ENCODE measurements at places on chromosomes 3 and 15.
A peak's percentile ranks its signal among the peaks of the same experiment; 100 is the strongest.

DNA sequence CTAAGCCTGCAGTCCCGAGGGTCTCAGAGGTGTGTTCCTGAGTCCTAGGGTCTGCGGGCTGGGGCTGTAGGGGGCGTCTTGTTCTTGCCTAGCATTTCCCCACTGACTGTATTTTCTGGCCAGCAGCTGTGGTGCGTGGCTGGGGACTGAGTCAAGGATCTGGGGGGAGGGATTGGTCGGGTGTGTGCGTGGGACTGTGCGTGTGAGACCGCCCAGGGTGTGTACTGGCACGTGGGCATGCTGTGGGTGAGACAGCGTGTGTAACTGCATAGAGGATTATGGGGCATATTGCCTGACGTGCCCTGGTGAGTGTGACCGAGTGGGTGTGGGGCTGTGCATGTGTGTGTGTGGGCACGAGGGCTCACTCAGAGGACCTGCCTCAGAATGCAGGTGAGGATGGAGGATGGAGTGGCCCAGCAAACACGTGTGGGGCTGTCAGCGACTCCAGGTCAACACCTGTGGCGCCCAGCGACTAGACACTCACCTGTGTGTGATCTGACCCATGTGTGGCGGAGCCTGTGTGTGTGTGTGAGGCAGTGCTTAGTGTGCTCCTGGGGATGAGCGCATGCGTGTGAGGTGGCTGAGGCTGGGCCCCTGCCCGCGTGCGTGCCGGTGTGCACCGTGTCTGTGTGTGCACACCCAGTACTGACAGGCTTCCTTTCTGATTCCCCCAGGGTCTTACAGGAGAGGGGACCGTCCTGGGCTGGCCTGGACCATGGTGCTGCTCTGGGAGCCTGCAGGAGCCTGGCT is 20.9 kb downstream of the FBLN2 start:
- DNase-seq, result no peak

DNA sequence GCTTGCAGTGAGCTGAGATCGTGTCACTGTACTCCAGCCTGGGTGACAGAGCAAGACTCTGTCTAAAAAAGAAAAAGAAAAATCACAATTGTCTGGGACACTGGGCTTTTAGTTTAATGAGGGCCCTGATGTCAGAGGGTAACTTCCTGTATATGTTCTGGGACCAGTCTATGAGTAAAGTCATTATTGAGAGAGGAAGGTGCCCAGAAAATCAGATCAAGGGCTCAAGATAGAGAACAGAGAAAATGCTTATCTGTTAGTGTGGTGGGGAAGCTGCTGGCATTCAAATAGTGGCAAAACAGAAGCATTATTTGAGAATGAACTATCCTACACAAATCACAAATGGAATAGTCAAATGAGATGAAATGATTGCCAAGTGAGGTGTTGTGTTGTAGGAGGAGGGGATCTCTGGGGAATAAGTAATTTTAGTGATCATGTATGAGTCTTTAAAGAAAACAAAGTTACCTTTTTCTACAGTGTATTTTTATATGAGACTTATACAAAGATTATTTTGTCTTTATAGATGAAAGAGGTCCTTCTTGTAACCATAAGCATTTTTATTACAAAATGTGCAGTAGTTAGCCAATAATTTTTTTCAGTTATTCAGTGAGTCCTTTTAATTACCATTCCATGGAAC is 13.4 kb downstream of the ARIH2 start:
- no peak for DNase-seq

- no peak for DNase-seq
Measured at GRCh38 chr3:69716119-69716518, 23.1 kb upstream of the MITF start.

- DNase-seq, result no peak
Measured at GRCh38 chr3:138492980-138493675, 58.7 kb downstream of the ESYT3 start.

GRCh38 chr3:58082047-58082446 is 73.8 kb downstream of the FLNB start:
- peak; percentile 83 for DNase-seq

GRCh38 chr3:130901463-130902204 is 7.8 kb downstream of the ATP2C1 start:
- no peak for DNase-seq

DNA sequence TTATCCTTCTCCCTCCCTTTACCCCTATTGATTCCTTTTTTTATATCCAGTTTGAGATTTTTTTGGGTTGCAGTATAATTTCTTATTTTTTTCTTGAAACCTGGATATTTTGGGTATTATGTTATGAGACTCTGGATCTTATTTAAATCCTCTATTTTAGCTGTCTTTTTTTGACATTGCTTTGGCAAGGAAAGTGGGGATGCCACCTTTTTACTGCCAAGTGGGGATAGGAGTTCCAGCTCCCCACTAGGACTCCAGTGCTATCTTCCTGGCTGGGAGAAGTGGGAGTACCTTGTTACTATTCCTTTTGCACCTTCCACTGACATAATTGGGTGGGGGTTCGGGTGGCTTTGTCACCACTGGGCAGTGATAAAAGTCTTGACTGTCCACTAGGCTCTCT is 87.9 kb downstream of the SATB1 start:
- no peak for DNase-seq

GRCh38 chr3:166455744-166456143 is 618.5 kb upstream of the BCHE start:
- DNase-seq, result peak; percentile 96

DNA sequence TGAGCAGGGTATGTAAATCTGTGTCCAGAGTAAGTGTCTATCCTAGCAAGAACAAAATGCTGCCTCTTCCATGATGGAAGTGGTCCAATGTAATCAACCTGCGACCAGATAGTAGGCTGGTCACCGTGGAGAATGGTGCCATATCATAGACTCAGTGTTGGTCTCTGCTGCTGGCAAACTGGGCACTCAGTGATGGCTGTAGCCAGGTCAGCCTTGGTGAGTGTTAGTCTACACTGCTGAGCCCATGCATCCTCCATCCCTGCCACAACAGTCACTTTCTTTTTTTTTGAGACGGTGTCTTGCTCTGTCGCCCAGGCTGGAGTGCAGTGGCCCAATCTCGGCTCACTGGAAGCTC is 69.3 kb downstream of the CHRD start:
- no peak for DNase-seq

- no peak for DNase-seq
Measured at GRCh38 chr15:33218071-33218491, 23.6 kb upstream of the FMN1 start.

DNA sequence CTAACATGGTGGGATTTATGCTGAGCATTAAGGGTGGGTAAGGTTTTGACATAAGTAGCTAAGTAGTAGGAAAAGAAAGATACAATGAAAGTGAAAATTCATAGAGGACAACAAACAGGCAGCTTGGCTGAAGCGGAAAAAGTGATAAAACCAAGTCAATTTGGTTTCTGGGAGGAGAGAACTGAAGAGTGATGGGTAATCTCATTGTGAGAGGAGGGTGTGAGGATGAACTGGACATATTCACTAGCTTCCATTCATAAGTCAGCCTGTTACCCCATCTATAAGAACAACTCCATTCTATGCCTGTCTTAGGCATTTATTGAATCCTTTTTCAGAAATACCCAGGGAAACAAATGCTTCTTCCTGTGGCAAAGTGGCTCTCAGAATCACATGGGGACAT is 67.1 kb upstream of the BBX start:
- DNase-seq, result no peak

- no peak for DNase-seq
Measured at GRCh38 chr15:101424984-101425383, 64.5 kb downstream of the PCSK6 start.

DNA sequence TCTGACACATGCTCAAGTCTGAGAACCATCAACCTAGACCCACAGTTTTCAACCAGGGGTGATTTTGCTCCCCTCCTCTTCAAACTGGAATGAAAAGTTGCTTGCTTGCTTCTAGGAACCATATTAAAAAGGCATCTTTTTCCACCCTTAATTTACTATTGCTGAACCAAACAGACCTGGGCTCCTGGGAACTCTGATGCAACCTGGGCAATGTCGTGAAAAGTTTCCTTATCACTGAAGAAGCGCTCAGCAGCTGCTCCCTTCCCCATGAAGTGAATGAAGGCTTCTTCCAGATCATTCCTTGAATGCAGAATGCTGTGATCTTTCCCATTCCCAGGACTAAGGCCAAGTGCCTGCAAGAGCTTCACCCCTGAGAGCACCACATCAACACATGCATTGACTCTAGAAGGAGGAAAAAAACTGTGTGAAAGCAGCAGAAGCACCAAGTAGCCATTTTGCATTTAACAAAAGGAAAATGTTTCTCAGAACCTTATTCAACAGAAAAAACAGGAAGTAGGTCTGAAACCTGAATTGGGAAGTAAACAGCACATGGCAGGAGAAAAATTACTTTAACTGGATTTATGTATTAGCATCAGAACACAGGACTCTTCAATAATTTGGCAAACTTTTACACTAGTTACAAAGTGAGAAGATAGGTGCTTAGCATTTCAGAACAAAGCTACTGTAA is 8.7 kb downstream of the ADPGK start:
- DNase-seq, result no peak

- no peak for DNase-seq
Measured at GRCh38 chr15:28952666-28953491, 67.1 kb downstream of the APBA2 start.

GRCh38 chr15:63450884-63451225 is 53.5 kb upstream of the USP3 start:
- DNase-seq, result no peak

- DNase-seq, result peak; percentile 51
Measured at GRCh38 chr3:4906107-4906621, 73.1 kb upstream of the BHLHE40 start.

GRCh38 chr3:37715358-37715757 is 146.3 kb upstream of the CTDSPL start:
- DNase-seq, result no peak

DNA sequence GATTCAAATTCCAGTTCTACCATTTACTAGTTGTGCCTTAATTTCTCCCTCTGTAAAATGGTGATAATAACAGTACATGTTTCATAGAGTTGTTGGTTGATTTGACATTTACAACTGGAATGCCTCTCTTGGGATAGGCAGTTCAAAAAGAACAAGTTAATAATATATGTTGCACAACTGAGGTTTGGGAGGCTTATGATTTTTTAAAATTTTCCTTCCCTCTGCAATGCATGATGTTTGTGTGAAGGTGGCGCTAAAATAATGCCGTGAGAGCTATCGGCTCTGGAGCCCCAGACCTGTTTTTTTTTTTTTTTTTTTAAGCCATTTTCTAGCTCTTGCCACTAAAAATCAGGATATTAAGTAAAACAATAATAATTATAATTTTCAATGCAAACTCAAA is 18.6 kb downstream of the DNAJB11 start:
- peak; percentile 26 for DNase-seq

DNA sequence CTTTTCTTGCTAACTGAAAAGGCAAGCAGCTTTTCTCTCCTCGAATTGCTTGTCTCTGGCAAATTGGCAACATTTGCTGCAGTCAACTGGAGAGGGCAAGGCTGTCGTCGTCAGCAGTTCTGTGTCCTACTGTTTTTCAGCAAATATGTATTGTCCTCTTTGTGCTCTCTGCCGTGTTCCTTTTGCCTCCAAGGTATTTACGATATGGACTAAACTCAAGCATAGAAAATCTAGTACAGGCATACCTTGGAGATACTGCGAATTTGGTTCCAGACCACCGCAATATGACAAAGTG is 558 bp upstream of the SLC30A4 start:
- no peak for DNase-seq

- DNase-seq, result no peak
Measured at GRCh38 chr15:62929000-62929357, 113.6 kb upstream of the TPM1 start.

DNA sequence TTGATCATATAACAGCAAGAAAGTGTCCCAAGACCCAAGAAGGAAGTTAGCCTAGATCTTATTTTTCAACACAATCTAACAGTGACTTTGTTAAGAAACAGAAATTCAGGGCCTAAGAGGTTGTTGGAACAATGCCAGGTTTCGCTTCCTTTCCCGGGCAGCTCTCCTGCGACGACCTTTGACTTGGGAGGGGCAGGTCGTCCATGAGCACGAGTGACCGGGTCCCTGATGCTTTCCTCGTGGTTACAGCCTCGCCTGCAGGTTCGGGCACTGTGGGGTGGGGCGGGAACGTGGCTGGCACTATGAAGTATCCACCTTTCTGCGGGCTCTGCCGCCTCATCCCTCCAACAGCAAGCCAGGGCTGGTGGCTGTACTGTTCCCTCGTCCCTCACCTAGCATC is 90.1 kb upstream of the RGMA start:
- peak; percentile 12 for DNase-seq

GRCh38 chr15:68298336-68298735 is 20.8 kb downstream of the FEM1B start:
- no peak for DNase-seq

GRCh38 chr15:22950256-22950990 is 29.7 kb downstream of the CYFIP1 start:
- no peak for DNase-seq

DNA sequence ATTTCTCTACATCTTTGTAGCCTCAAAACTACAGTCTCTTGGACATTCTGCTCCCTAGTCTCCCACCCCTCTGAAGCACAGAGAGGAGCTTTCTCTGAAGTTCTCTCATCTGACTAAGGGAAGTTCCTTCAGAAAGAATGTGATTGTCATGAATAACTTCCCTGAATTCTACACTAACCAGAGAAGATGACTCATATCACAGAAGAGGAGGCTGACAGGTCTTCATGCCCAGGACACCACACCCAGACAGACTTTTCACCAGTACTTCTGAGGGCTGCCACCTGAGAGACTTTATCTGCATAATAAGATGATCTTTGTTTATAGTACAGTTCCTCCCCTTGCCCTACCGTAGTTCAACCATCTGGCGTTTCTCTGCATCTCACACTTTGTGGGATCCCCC is 52.8 kb downstream of the CDIN1 start:
- peak; percentile 70 for DNase-seq

DNA sequence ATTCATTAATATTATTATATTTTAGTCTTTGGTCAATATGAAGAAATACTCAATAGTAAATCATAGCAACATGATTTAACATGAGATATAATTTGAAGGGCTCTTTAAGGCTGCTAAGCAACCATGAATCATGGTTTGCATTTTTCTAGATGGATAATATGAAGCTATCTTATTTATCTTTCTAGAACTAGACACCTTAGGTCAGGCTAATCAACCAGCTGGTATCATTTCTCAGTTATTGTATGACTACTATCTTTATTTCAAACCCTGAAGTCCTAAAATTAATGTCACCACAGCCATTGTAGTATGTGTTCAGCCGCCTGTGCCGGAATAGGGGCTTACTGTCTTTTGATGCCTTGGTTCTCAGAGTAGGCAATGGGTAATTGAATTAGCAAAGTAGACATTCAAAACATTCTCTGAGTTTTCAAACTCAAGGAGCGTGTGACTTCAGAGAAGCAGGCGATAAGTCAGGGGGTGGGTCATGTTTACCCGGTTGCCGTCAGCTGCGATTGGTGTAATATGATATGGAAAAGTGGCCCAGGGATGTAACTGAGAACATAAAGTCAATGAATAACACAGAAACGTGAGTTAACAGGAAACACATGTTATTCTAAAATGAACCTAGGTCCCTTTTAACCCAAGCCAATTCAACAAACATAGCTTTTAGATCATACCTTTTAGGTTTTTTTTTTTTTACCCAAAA is 93.4 kb upstream of the CTDSPL start:
- DNase-seq, result peak; percentile 73

GRCh38 chr15:89058876-89059405 is 29.3 kb upstream of the ABHD2 start:
- DNase-seq, result no peak
